ENCODE measurements at places on chromosomes 5 and 9. TPM values are rescaled to one million over a fixed set of nuclear protein-coding genes. Genes with fewer than 3 reads are reported as not detected.

DNA sequence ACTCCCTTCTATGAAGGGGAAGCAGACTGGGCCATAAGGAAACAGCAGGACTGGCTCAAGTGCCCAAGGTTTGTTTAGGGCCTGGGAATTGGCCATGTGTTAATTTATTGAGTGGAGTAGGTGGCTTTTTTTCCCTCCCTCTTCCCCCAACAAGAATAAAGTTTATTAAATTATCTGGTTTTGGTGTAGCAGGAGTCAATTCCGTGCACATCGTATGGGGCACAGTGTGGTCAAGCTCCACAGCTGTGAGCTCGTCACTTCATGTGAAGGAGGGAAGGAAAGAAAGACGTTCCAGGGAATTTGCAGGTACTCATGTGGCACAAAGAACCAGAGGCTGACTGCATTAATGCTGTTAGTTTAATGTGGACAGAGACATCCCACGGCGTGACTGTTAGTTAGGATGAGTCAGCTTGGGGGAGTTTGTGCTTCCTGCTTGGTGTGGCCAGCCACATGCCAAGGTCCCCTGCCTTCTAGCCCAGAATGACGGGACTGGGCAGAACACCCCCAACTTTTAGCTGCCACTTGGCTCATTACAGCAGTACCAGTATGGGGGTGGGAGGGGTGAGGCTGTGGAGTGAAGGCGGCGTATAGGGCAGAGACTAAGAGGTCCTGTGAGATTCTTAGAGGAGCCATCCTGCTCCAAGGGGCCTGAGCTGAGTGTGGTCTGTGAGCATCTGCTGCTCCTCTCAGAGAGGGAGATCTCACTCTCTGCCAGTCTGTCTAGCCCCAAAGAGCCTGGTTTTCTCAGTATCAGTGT, 33.2 kb downstream of the CSF1R start:
- no peaks in the 10 kb centered on the region for H3K4me1 ChIP-seq
- peaks cover 66% of the 10 kb centered on the region for H3K36me3 ChIP-seq
- H3K27ac ChIP-seq = no peak overlapping the region
- no peak for DNase-seq

GRCh38 chr5:7897014-7897600, 28.2 kb downstream of the MTRR start:
- H3K4me3 ChIP-seq = no peak overlapping the region
- H3K27ac ChIP-seq = no peak overlapping the region
- no peak for DNase-seq
- no peaks in the 10 kb centered on the region for H3K27me3 ChIP-seq
- no peaks in the 10 kb centered on the region for H3K4me1 ChIP-seq

GRCh38 chr9:86731511-86732063, 215.7 kb downstream of the GAS1 start:
- no peaks in the 10 kb centered on the region for H3K4me1 ChIP-seq
- no peak for DNase-seq
- H3K27ac ChIP-seq = no peak overlapping the region
- no peaks in the 10 kb centered on the region for H3K27me3 ChIP-seq

DNA sequence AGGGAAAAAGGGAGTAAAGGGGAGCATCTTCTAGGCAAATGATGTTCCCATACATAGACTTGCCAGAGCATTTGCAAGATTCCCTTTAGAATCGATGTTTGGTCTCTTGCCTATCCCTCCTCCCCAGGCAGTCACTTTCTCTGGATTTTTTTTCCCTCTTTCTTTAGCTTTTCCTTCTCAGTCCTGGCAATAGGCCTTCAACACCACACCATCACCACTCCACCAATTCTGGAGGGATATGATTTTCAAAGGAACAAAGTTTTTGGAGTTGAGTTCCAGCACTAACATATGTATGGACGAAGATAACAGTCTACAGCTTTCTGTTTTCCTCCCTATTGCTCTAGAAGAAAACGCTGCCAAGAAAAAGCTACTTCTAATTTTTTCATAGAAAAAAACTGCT, 377.4 kb downstream of the PDE4D start:
- H3K36me3 ChIP-seq = no peaks in the 10 kb centered on the region
- no peak for DNase-seq
- H3K27me3 ChIP-seq = no peaks in the 10 kb centered on the region
- no peak overlapping the region for H3K4me3 ChIP-seq
- no peak overlapping the region for H3K27ac ChIP-seq

DNA sequence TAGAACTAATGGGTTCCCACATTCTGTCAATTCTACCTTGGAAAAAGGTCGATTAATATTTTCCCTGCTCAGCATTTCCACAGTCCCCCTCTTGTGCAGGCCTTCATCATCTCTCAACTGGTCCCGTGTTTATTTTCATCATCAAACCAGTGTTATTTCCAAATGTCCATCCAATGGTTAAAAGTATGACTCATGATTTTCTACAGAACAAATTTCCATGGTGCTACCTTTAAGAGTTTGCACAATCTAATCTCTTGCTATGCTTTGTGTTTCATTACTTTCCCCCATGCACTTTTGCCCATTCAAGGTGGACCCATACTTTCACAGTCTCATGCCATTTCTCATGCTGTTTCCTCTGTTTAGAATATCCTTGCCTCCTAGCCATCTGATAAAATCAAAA, 143.7 kb downstream of the CCDC192 start:
- no peaks in the 10 kb centered on the region for H3K4me1 ChIP-seq
- no peaks in the 10 kb centered on the region for H3K36me3 ChIP-seq
- H3K27me3 ChIP-seq = no peaks in the 10 kb centered on the region
- no peak overlapping the region for H3K4me3 ChIP-seq
- no peak overlapping the region for H3K27ac ChIP-seq
- DNase-seq = no peak

DNA sequence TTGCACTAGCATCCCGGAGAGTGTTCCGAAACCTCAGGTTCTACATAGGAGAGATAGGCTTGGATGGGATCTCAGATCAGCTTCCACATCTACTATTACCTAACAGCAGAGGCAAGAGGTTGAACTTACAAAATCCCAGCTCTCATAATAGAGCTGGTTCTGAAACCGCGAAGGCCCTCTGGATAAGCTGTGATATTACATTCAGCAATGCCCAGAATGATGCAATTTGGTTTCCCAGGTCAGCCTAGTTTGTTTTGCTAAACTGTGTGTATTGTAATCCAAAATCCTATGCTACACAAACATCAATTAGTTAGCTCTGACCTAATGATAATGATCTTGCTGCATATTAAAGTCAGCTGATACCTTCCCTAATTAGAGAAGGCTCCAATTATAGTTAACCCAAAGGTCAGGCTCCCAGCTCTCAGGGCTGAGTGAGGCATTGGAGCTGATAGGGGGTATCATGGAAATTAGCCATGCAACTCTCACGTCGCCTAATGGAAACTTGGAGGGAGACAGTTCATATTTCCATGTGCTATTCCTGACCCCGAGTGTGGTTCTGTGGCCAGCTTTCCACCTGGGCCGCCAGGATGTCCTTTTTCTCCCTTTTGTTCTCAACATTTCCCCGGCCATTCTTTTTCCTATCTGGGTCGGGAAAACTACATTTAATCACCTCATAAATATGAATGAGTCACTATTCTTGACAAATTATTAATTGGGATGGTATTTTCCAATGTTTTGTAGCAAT, 278.4 kb upstream of the IRX1 start:
- DNase-seq = no peak
- no peaks in the 10 kb centered on the region for H3K27me3 ChIP-seq
- no peak overlapping the region for H3K27ac ChIP-seq
- no peaks in the 10 kb centered on the region for H3K4me1 ChIP-seq

- no peak for DNase-seq
- no peak overlapping the region for H3K4me3 ChIP-seq
Measured at GRCh38 chr5:134642931-134643530, 5.6 kb upstream of the SEC24A start.

GHR gene
- 14.9 TPM for total RNA-seq

DNA sequence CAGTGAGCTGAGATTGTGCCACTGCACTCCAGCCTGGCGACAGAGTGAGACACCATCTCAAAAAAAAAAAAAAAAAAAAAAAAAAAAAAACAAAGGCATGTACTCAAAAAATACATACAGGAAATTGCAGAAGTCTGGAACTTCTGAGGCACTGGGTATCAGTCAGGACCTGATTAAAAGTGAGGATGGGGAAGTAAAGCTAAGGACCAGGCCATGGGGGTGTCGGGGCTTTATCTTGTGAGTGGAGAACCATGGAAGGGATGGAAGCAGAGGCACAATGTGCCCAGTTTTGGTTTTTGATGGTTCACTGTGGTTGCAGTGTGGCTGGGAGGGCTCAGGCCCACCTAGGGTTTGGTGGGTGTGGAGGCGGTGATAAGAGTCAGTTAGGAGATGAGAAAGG, 212.7 kb upstream of the PIK3R1 start:
- no peak for DNase-seq
- no peaks in the 10 kb centered on the region for H3K27me3 ChIP-seq
- H3K4me3 ChIP-seq = no peak overlapping the region
- no peak overlapping the region for H3K27ac ChIP-seq

GRCh38 chr5:114418176-114419066, 56.6 kb downstream of the KCNN2 start:
- no peak overlapping the region for H3K27ac ChIP-seq
- H3K4me1 ChIP-seq = no peaks in the 10 kb centered on the region
- no peaks in the 10 kb centered on the region for H3K27me3 ChIP-seq
- H3K36me3 ChIP-seq = no peaks in the 10 kb centered on the region

EGR1 gene
- 14.1 TPM for total RNA-seq

OTP gene
- total RNA-seq = not detected

TPPP gene
- 8.1 TPM for total RNA-seq

ABCA1 gene
- 27.3 TPM for total RNA-seq

DNA sequence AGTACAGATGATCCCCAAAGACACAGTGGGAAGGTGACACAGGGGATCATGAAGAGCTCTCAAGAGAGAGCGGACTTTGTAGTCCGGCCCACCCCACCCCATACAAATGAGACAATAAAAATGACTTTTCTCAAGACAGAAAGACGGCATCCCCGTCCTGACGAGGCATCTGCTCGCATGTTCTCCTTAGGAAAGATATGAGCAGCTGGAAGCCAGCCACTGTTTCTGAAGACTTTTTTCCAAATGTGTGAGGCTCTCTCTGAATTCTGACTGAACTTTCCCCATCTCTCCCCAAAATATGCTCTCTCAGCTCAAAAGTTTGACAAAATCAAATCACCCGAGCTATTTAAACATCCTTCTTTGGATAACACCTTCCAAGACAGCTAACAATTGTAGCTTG, 105.2 kb downstream of the RFK start:
- no peak overlapping the region for H3K27ac ChIP-seq
- no peaks in the 10 kb centered on the region for H3K36me3 ChIP-seq
- H3K4me3 ChIP-seq = no peak overlapping the region
- H3K27me3 ChIP-seq = no peaks in the 10 kb centered on the region

Data from thyroid gland (tissue), 4 donors.